ENCODE measurements at places on chromosomes 6 and 20. TPM values are rescaled to one million over a fixed set of nuclear protein-coding genes. Genes with fewer than 3 reads are reported as not detected.

DNA sequence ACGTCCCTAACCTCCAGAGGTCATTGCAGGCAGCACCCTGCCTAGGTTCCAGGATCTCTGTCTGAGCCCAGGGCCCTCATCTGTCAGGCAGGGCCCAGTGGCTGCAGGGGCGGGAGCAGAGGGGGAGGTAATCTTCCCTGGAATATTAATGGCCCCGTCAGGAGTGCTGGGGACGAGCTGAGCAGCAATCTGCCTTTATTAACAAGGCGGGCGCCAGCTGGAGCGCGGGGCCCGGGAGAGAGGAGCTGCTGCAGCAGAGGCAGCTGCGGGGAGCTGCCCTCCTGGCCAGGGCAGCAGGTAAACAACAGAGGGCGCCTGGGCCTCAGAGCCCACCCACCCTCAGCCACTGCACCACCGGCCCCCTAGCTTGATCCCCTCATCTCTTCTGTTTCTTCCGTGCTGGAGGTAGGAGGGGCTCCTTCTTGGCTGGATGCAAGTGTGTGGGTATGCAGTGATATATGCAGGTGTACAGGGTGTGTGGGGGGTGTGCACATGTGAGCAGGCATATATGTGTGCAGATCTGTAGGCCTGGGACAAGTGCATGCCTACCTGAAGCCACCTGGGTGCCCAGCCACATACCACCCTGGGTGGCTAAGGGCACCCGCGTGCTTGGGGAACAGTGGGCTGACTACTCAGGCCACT, 131.8 kb upstream of the MLN start:
- no peak for DNase-seq

- DNase-seq: no peak
Measured at GRCh38 chr6:9484686-9485085, 930.2 kb downstream of the TFAP2A start.

GRCh38 chr6:43299338-43300293, 1.6 kb downstream of the SLC22A7 start:
- no peak for DNase-seq

GRCh38 chr20:58722877-58723627, 30.5 kb downstream of the NPEPL1 start:
- no peak for DNase-seq

The RIPPLY2 gene
- not detected for total RNA-seq

GRCh38 chr6:136525586-136526195, 24.5 kb downstream of the MAP7 start:
- no peak for DNase-seq

DNA sequence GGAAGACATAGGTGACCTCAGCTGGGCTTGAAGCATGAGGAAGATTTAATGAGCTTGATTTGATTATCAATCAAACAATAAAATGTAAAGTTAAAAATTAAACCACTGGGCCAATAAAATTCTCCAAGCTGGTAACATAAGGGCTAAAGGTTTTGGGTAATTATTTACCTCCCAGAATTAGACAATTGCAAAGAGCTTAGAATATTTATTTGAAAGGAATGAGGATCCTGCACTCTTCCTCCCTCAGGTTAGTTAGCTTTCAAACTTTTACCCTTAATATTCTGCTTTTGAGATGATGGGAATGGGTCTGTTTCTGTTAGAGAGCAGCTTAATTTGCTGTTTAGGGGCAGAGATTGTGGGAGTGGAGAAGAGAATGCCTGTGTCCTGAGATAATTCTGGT, at the start of gene SLC17A4:
TSS of gene SLC17A4 (plus strand) at position 208 of the 400 bp plus-strand sequence. CDS start 7,221 bp downstream, outside the sequence.
- no peak for DNase-seq

DNA sequence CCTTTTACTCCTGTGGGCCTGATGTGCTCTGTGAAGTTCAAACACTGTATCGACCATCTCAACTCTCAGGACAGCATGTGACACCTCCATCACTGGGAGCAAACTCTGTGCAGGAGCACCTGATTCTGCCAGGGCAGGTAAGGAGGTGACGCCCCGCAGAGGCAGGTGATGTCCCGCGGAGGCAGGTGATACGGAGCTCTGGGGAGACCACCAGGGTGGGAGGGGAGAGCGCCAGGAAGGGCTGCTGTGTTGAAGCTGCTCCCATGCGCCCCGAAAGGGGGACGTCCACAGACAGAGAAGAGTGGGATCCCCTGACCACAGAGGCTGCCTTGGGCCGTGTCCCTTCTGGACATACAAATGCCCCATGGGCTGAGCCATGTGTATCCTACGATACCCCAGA, 58.3 kb downstream of the DACT2 start:
- DNase-seq: no peak
